Stimulated activated CD8-positive, alpha-beta memory T cell treated with anti-CD3 and anti-CD28 coated beads, Interleukin-15, amount 100 ng/mL, for 48 hours (primary cell): ENCODE measurements at places on chromosomes 3 and 15.

DNA sequence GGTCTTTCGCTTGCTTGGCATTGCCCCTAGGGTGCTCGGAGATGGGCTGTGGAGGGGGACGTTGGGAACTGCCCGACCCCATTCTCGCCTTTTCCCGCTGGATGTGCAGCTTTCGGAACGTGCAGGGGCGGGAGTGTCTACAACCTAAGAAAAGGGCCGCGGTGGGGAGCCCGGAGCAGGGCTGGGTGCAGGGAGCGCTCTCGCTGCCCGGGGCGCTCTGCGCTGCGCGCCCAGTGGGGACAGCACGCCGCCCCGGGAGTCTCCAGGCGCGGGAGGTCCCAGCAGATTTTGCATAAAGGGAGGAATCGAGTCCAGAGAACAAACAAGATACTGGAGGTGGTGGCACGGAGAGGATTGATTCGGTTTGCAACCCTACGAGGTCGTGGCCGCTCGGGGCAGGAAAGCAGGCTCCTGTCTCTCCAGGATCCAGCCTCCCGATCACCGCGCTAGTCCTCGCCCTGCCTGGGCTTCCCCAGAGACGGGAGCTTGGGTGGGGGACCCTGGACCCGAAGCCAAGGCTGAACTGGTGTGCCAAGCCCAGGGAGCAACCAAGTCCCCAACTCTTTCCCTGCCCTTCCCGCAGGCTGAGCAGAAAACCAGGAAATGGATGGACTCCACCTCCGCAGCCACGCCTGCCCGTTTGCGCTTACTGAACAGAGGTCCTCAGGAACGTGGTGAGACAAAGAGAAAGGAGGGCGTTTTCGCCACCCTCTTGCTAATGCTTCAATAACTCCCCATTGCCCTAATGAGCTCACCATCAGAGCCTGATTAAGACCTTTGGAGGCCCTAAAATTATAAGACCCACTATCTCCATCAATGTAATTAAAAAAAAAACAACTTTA is 59.7 kb downstream of the NOX5 start:
- DNase-seq, result no peak

GRCh38 chr3:16147220-16147994 is 27.1 kb upstream of the GALNT15 start:
- DNase-seq, result no peak

- no peak for DNase-seq
These were observed 19.1 kb downstream of the SLC6A20 start for GRCh38 chr3:45777111-45777745.

GRCh38 chr3:129723558-129724324 is 117.3 kb upstream of the PLXND1 start:
- DNase-seq, result no peak

GRCh38 chr15:76056931-76057330 is 2.9 kb upstream of the TMEM266 start:
- DNase-seq, result no peak

- no peak for DNase-seq
These were observed 14.2 kb upstream of the U2SURP start for GRCh38 chr3:142987080-142987700.

GRCh38 chr3:40652072-40652471 is 127.3 kb downstream of the ZNF621 start:
- no peak for DNase-seq

DNA sequence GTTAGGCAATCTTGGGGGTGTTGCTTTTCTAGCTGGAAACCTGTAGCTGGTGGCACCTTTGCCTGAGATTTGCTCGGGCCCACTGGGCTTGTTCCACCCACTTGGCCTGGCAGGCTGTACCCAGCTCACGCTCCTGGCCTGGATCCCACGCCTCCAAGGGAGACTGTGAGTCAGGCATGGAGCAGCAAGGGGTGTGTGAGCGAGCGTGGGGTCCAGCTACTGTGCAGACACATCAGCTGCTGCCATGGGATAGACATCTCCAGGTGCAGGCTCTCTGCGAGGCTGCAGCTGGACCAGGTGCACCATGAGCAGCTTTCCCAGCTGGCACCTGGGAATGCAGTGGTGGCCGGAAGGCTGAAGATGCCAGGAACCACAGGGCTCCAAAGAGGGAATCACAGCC is 36.0 kb downstream of the NR1D2 start:
- no peak for DNase-seq

DNA sequence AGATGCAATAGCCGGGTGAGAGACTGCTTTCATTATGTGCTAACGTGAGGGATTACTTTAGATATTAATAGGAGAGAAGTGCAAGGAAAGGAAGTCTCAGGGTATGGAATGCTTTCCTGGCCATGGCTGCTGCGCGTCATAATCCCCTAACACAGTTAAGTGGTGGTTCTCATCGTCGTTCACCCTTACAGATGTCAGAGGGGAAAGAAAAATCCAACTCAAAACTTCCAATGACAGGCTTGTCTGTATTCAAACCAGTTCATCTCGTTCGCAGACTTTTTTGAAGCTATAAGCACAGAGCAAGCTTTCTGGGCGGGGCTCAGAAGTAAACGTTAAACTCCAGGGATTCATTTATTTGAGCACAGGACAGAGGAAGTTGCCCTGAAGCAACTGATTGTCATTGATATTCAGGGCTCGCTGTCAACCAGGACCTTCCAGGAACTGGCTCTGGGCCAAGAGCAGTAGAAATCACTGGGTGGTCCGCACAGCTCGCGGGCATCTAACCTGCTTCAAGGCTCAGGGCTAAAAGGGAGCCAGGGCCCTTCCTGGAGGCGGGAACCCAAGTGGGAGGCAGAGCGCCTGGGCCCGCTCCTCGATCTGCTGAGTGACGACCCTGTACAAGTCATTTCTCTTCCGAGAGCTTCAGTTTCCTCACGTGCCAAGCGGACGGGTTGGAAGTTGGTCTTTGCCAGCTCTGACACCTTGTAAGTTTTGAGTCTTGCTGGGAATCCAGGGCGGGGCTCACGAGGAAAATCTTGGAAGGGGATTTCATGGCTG is 1.1 kb upstream of the LPP start:
- no peak for DNase-seq

- DNase-seq, result no peak
These were observed 62.7 kb downstream of the CASR start for GRCh38 chr3:122246199-122246598.

DNA sequence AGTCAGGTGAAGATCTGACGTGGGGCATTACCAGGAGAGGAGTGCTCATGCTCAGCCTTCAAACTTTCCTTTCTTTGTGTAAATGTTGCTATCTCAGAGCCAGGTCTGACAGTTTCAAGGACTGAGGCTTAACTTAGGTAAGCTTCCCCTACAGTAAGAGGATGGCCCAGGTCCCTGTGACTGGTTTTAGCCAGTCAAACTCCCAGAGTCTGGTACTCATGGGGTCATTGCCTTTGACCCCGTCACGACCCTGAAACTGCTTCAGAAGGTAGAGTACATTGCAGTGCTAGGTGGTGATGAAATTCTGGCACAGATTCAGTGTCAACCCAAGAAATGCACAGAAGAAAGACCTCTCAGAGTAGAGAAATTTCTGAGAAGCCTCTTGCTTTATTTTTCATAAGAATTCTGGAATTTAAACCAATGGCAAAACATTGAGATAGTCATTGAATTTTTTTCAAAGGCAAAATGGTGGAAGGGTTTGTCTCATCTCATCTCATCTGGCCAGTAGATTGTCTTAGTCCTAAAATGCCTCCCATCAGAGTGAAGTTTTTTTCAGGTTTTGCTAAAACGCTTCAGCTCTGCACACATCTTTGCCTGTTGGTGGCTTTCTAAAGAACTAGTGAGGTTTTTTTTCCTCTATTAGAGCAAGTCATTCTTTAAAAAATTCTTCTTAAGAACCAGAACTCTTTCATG is 23.1 kb downstream of the ZBTB38 start:
- DNase-seq, result no peak

GRCh38 chr3:113231827-113232253 is 20.5 kb downstream of the BOC start:
- DNase-seq, result no peak

DNA sequence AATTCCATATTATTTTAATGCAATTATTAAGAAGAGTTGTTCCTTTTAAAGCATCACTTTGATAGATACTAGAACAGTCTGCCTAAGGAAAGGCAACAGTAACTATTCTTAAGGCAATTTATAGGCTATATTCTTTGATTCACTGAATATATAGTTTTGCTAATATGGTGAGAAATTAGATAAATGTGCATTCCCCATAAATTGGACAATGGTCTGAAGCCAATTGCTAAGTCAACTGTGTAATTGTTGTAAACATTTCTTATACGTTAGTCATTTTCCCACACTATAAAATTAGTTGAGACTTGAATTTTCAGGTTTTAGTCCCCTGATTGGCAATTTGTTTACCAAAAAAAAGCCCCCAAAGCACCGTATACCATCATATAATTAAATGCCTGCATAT is 263.0 kb upstream of the NECTIN3 start:
- no peak for DNase-seq

GRCh38 chr3:61526308-61526707 is 35.1 kb upstream of the PTPRG start:
- no peak for DNase-seq

GRCh38 chr3:34185301-34185700 is 386.9 kb downstream of the PDCD6IP start:
- DNase-seq, result no peak

DNA sequence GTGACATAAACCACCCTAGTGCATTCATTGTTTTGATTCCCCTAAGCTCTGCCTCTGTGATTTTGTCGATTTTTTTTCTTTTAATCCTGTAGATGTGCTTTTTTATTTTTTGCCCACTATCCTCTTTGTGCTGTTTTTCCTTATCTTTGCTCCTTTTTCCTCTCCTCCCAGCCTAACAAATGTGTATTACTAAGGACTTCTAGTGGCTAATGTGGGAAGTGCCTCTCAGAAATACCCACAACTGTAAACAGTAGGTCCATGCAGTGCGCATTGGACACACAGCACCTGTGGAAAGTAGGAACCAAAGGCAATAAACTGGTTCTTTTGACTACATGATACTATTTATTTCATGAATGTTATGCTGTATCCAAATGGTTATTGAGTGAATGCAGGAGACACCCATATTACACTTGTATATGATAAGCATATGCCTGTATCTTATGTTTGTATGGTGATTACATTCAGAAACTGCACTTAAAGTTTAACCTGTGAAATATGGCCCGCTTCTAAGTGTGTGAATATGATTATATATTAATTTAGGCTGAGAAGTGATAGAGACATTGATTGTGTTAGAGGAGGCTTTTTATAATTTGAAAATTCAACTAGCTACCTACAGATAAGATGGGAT is 147.8 kb downstream of the PLCL2 start:
- no peak for DNase-seq

DNA sequence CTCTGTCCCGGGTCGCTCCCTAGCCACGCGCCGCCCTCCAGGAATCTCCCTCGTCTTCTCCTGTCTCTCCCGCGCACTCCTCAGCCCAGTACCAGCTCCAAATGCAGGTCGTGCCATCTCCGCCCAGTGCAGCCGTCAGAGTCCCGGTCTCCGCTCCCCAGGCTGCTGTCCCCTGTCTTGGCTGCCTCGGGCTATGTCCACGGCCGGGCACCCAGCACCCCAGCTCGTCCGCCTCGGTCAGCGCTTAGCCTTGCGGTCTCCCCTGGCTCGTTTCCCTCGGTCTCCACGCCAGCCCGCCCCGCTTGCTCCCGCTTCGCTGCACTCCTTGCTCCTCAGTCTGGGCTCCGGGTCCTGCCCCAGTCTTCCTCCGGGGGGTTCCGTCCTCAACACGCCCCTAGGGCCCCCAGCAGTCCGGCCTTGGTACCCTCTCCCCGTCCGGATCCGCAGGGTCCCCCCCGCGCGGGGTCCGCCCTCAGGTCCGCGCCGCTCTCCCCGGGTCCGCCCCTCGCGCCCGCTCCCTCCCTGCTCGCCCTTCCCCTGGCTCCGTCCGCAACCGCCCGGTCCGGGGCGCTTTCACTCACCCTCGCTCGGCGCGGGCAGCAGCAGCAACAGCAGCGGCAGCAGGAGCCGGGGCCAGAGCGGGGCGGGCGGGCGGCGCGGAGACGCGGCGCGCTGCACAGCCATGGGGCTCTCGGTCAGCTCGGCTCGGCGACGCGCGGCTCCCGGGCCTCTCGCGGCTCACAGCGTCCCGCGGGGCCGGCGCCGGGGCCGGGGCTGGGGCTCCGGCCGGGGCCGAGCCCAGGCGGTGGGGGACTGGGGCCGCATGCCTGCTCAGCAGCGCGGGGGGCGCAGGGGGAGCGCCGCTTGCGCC is 462 bp downstream of the IGDCC3 start:
- DNase-seq, result no peak

DNA sequence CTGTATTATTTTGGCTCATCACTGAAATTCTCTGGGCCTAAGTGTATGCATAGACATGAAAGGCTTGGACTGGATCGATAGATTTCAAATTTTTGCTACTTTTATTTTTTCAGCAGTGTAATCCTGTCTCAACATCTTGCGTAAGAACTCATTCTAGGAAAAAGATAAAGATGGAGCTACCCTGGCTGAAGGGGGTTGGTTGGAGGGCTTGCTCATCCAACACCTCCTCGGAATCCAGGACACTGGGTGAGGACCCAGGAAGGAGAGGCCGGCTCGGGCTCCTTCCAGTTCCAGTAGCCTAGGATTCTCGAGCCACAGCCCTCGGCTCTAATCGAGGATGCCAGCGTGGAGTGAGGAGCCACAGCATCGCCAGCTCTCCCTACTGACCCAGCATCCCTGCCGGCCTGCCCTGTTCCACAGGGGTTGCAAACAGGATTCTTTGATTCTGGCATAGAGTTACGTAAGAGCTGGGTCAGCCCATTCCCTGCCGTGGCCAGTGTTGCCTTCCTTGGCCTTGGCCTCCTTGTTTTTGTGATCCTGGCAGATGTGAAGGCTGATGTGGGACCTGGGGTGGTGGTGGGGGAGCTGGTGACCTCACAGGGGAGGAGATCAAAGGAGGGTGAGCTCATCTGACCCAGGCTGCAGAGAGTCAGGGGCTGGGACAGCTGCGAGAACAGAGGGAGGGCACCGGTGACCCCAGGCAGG is 149.5 kb downstream of the ALDH1A2 start:
- DNase-seq, result no peak

DNA sequence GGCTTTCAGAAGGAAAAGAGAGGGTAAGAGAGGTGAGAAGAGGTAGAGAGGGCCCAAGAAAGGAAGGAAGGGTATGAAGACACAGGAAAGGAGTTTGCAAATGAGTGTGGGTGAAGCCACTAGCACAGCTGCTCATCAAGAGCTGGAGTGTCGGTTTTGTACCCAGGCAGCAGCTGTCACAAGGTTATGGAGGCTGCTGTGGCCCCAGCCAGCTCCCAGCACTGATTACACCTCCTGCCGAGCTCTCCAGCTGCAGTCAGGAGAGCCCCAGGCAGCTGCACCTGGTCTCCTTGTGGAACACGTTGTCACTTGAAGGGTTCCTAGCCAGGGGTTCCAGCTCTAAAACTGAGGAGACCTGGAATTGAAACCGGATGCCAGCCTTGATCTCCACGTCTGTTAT is 60.4 kb upstream of the CHD2 start:
- no peak for DNase-seq

DNA sequence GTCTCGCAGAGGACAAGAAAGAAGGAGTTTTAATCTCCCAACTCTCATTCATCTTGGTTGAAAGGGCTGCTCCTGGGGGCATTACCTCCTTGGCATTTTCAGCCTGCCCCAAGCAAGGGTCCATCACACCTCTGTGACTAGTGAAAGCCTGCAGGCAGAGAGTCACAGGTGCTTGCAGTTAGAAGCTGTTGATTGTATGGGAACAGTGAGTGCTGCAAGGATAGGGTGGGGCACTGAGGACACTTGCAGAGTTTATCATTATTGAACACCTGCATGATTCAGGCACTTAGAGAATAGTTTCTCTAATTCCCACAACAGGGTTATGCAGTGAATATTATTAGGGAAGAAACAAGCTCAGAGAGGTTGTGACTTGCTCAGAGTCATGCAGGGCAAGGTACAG is 41.7 kb upstream of the IGF2BP2 start:
- no peak for DNase-seq
